H1 (cell line): ENCODE measurements at places on chromosomes 2 and 18.

- peaks cover 3% of the 10 kb centered on the region for H3K36me3 ChIP-seq
- H3K4me3 ChIP-seq, result no peak overlapping the region
- no peak overlapping the region for H3K27ac ChIP-seq
- DNase-seq, result no peak
Measured at GRCh38 chr2:37117566-37117965, 33.2 kb downstream of the GPATCH11 start.

GRCh38 chr2:109164739-109165221 lies 35.8 kb downstream of the SH3RF3 start:
- no peak overlapping the region for H3K27ac ChIP-seq
- no peak for DNase-seq
- H3K4me3 ChIP-seq, result no peak overlapping the region
- H3K4me1 ChIP-seq, result no peaks in the 10 kb centered on the region
- no peaks in the 10 kb centered on the region for H3K27me3 ChIP-seq

- no peak overlapping the region for H3K4me3 ChIP-seq
- no peaks in the 10 kb centered on the region for H3K36me3 ChIP-seq
- H3K4me1 ChIP-seq, result no peaks in the 10 kb centered on the region
- no peak for DNase-seq
- no peaks in the 10 kb centered on the region for H3K27me3 ChIP-seq
- H3K27ac ChIP-seq, result no peak overlapping the region
Measured at GRCh38 chr2:220664272-220665107, 907.6 kb downstream of the EPHA4 start.

GRCh38 chr2:53654396-53654795 lies 113.2 kb upstream of the CHAC2 start:
- H3K4me1 ChIP-seq, result no peaks in the 10 kb centered on the region
- no peaks in the 10 kb centered on the region for H3K36me3 ChIP-seq
- H3K27ac ChIP-seq, result no peak overlapping the region

GRCh38 chr2:197873293-197873701 lies 68.9 kb downstream of the PLCL1 start:
- no peak overlapping the region for H3K27ac ChIP-seq
- peaks cover 3% of the 10 kb centered on the region for H3K4me1 ChIP-seq
- no peaks in the 10 kb centered on the region for H3K27me3 ChIP-seq

GRCh38 chr2:190701586-190701985 lies 52.7 kb downstream of the NAB1 start:
- no peak overlapping the region for H3K27ac ChIP-seq
- H3K4me3 ChIP-seq, result no peak overlapping the region
- H3K27me3 ChIP-seq, result no peaks in the 10 kb centered on the region
- no peak for DNase-seq
- H3K4me1 ChIP-seq, result peaks cover 14% of the 10 kb centered on the region

DNA sequence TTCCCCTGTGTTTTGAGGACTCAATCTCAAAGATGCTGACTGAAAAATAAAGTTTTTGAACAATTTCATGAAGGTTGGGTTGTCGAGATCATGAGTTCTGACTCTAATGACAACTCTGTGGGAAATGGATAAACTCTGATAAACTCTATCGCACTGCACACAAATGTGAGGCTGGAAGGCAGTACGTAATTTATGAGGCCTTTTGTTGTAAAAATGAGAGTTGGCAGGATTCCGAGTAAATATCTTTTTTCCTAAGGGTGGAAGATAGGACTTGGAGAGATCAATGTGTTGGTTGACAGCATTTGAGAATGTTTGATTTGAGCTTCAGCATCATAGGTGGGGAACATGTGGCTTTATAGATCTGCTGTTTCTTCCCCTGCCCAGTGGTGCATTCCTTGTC lies 90.4 kb downstream of the SPTBN1 start:
- no peaks in the 10 kb centered on the region for H3K27me3 ChIP-seq
- H3K4me3 ChIP-seq, result no peak overlapping the region
- no peak overlapping the region for H3K27ac ChIP-seq
- H3K36me3 ChIP-seq, result no peaks in the 10 kb centered on the region
